Renal cortical epithelial cell (primary cell): ENCODE measurements at places on chromosomes 4 and X.

GRCh38 chrX:24097741-24098260 is 43.0 kb downstream of the EIF2S3 start:
- DNase-seq = no peak

DNA sequence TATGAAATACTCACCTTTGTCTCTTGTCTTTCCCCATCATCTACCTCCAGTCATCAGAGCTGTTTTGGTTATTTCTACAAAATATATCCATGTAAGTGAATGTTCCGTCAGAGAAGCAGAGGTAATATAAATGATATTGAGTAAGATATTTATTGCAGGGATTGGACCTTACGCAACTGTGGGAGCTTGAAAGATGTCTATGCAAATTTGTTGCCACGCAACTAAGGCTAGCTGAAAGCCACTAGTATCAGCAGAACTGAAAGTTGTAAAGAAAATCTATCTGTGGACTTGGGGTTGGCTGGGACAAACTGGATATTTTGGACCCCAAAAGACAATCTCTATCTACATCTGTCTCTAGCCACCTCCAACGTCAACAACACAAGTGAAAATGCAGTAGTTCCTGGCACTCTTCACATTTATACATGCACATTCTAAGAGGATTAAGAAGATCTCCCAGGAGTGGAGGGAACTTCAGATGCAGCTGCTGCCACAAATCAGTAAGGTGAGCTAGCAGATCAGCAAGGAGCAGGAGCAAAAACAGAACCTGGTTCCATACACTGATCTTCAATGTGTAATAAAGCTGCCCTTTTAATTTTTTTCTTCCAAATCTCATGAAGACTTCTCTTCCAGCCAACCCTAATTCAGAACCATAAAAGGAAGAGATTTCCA is 8.5 kb upstream of the CCSER1 start:
- no peak for DNase-seq

GRCh38 chr4:143514497-143514896 is 995 bp downstream of the SMARCA5 start:
- peak; percentile 9 for DNase-seq

- peak; percentile 18 for DNase-seq
Observed at GRCh38 chr4:121794505-121795188, 6.5 kb upstream of the EXOSC9 start.

DNA sequence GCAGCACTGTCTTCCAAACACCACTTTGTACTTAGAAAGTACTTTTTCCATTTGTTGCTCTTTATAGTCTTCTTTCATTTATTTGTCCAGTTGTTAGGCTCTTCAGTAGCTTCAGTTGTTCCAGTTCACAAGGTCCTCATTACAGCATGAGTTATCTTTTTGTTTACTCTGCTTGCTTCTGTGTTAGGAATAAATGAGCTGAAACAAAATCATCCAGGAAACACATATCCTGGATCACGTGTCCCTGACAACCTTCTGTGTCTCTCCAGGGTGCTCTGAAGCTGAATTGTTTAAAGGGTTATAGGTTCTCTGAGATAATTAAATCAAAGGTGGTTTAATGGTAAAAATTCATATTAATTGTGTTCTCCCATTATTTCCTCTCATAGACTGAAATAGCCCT is 19.9 kb upstream of the KLHL8 start:
- peak; percentile 77 for DNase-seq

GRCh38 chr4:8290701-8290970 is 21.1 kb downstream of the HTRA3 start:
- DNase-seq = no peak

GRCh38 chr4:185955151-185955770 is 113.7 kb upstream of the TLR3 start:
- no peak for DNase-seq

GRCh38 chr4:14386196-14386595 is 616.1 kb upstream of the CPEB2 start:
- DNase-seq = no peak

GRCh38 chrX:148647651-148648050 is 147.2 kb downstream of the AFF2 start:
- DNase-seq = no peak
